ENCODE measurements at places on chromosomes 3 and 15.

DNA sequence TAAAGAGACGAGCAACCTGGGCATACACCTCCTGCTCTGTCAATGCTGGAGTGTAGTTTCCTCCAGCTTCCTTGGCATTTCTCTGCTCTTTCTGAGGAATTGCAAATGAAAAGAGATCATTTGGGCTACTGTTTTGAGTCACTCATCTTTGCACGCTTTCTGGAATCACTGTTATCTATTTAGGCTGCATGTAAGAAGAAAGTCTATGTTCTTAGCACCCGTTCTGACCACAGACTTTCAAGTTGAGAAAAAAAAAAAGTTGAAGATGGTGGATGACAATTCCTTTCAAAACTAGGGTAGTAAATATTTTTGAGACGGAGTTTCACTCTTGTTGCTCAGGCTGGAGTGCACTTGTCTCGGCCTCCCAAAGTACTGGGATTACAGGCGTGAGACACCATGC, 41.3 kb downstream of the SIN3A start:
- peak; percentile 37 for DNase-seq

DNA sequence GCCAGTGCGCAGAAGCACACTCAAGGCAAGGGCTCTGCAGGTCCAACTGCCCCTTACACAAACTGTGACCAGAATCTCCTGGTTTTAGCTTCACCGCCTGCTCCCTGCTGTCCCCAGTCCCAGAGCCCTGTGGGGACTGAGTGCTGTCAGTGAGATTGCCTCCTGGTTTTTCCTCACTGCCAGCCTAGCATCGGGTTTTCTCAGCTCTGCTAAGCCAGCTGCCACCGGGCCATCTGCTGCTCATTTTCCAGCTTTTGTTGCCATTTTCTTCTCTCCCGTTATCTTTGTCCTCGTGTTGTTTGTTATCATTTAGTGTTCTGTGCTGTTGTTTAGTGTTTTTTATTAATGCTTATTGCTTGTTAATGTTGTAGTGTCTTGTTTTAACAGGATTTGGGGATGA, 79.5 kb upstream of the BLM start:
- DNase-seq, result no peak

GRCh38 chr15:80265021-80265420, 13.0 kb upstream of the CTXND1 start:
- no peak for DNase-seq

DNA sequence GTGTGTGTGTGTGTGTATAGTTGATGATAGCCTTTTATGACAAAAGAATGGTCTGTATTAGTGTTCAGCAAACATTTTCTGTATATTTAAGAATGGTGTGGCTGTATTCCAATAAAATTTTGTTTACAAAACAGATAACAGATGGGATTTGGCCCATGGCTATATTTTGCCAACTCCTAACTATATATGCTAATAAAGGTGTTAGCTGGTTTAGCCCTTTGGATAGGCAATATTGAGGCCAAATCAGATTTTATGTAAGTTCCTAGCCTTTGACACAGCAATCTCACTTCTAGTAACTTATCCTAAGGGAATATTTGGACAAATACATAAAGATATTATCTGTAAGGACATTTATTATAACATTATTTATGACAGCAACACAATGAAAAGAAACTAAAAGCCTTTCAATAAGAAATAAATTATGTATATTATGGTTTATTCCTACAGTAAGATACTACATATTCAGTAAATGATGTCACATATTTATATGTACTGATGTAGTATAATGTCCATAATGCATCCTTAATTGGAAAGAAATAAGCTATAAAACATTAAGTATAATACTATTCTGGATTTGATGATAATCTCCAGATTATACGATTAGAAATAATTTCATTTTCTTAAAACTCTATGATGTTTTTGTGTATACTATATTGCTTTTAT, 264.0 kb downstream of the RBMS3 start:
- no peak for DNase-seq
